Neural cell (in vitro differentiated cells): ENCODE measurements at places on chromosomes 5 and 9. TPM values are rescaled to one million over a fixed set of nuclear protein-coding genes. Genes with fewer than 3 reads are reported as not detected.

The EHMT1 gene
- polyA plus RNA-seq: 53.0 and 65.8 TPM in 2 replicates

The MOCS2 gene
- polyA plus RNA-seq: 69.2 and 71.0 TPM in 2 replicates

The HSPB3 gene
- not detected in 2 replicates for polyA plus RNA-seq

The FOXI1 gene
- polyA plus RNA-seq: not detected in 2 replicates

The CBY3 gene
- polyA plus RNA-seq: 0.90 TPM in 1 of 2 replicates, not detected in the other

The ATP6V0E1 gene
- polyA plus RNA-seq: 53.0 and 53.7 TPM in 2 replicates

The FOXD4L3 gene
- polyA plus RNA-seq: not detected in 2 replicates
